NCI-H460 (cell line): ENCODE measurements at places on chromosomes 16 and 17.

- DNase-seq: peak; percentile 18
Measured at GRCh38 chr16:2296661-2297505, 29.0 kb upstream of the RNPS1 start.

GRCh38 chr16:4689091-4689671 is 4.2 kb upstream of the NUDT16L1 start:
- DNase-seq: no peak

GRCh38 chr17:54754560-54754959 is 146.1 kb upstream of the TOM1L1 start:
- no peak for DNase-seq

DNA sequence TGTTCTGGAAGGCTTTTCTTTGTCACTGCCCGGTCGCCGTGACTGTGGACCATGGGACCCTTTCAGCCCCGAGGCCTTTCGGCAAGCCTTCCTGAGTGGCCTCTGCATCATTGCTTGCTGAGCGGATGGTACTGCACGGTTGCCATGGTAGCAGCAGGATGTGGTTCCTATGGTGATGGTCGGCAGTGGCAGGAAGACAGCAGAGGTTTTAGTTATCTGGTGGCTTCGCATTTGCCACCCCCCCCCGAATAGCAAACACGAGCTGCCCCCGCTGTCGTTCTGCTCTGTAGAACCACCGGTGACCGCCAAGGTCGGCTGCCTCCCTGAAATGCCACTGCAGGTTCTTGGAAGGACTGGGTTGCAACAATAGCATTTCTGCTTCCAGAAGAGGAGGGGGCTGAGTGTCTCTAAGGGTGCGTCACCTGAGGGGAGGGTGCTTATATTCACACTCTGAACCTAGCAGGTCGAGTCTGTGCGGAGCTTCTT is 76.6 kb downstream of the CMIP start:
- no peak for DNase-seq

DNA sequence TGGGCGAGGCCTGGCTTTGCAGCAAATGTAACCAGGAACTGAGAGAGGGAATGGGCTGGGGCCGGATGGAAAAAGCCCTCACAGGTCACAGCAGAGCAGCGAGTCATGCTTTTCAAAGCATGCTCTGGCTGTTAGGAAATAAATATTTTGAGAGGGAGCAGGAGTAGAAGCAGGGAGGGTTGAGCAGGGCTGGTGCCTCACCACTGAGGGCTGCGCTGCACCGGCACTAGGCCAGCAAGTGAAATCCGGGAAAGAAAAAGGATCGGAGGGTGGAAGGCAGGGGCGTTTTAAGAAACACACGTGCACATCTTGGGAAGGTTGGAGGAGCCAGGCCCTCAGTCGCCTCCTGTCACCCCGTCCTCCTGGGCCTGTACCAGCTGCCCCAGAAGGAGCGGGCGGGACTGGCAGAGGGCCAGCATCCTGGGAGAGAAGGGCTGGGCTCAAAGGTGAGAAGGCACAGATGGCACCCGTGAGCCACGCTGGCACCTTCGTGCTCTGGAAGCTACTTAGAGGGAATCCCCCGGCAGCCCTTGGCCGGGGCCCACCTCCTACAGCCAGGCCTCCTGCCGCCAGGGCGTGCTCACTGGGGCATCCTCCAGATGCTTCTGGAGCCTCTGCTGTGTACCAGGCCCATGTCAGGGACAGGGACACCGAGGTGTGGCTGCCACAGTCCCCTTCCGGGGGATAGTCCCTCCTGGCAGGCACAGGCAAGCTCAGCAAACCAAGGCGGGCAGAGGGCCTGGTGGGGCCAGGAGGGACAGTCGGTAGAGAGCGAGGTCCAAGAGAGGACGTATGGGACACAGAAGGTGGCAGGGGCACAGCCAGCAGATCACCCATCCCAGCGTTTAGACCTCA is 71.5 kb upstream of the PLCG2 start:
- no peak for DNase-seq

DNA sequence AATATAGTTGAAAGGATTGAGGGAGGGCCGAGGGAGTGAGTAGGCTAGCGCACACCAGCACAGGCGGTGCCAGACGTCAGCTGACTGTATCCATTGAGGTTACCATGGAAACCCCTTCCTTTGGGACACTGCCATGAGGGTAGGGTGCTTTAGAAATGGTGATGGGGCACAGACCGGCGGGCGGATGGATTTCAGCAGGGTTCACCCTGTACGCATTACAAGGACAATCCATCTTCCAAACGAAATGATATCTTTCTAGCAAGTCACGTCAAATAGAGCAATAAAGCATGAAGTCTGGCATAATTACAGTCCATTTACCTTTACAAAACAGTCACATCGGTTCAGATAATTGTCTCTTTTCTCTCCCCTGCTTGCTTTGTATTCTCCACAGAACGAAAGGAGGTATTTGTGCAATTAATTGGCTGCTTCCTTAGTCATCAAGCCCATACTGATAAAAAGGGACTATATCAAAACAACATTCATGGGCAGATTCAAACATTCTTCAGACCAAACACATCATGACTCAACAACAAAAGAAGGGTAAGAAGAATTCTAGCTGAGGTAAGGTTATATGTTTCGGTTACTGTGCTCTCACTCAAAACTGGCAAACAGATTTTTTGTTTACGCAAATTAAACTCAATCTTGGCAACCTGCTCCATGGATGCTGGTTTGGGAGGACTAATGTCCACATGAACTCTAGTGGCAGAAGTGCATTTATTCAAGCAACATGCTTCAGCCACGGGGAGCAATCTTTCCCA is 140.6 kb downstream of the CDK5R1 start:
- no peak for DNase-seq

DNA sequence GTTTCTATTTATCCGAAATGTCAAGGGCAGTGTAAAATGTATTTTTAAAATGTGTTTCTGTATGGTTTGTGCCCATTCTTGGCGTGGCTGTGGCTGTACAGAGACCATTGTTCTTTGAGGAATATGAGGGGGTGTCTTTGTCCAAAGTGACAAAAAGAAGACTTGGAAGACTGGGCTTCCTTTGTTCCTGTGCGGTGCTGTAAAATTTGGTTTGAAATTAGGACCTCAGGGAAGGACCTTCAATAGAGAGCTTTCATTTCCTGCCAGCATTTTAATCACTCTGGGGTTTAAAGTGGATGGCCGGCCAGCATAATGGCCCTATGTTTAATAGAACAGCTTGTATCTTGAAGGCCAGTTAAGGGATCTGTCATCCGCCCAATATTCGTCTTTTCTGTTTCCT is 190.1 kb upstream of the TBX2 start:
- no peak for DNase-seq

DNA sequence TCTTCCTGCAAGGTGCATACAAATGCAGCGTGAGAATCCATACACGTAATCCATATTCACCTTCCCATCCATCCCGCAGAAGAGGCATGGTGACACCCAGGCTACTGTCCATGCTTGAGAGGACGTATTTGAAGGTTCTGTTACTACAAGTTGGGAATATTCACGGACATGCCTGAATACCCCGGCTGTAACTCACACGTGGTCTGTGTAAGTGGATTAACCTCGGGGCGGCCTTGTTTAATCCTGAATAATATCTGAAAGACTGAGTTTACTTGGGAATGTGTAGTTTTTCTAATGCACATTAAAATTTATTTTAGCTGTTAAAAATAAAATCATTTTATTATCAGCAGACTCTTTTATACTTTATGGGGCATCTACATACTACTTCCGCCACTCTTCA is 13.1 kb downstream of the CPSF4L start:
- no peak for DNase-seq

- DNase-seq: no peak
Measured at GRCh38 chr17:63156986-63157385, 191.0 kb downstream of the TANC2 start.

GRCh38 chr16:57131351-57131970 is 39.1 kb downstream of the CPNE2 start:
- no peak for DNase-seq

- DNase-seq: peak; percentile 12
Measured at GRCh38 chr16:89009343-89010209, 32.6 kb upstream of the CBFA2T3 start.

DNA sequence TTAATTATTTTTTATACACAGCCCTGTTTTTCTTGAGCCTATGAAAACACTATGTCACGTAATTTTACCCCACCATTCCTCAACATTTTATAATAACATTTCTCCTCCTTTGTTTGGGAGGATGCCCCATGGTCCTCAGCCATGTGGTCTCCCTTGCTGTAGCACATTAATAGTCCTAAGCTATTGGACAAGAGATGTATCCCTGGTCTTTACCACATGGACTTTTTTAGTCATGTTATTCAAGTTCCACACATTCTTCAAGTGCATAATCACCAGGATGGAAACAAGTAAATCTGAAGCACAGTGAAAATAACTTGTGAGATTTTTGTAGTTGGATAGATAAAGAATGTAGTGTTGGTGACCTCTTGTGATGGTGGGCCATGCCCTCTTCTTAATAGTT is 2.0 kb upstream of the KRTAP2-3 start:
- no peak for DNase-seq

- DNase-seq: no peak
Measured at GRCh38 chr17:62888148-62888547, 77.9 kb upstream of the TANC2 start.

GRCh38 chr16:57929250-57929649 is 41.7 kb downstream of the CNGB1 start:
- no peak for DNase-seq

DNA sequence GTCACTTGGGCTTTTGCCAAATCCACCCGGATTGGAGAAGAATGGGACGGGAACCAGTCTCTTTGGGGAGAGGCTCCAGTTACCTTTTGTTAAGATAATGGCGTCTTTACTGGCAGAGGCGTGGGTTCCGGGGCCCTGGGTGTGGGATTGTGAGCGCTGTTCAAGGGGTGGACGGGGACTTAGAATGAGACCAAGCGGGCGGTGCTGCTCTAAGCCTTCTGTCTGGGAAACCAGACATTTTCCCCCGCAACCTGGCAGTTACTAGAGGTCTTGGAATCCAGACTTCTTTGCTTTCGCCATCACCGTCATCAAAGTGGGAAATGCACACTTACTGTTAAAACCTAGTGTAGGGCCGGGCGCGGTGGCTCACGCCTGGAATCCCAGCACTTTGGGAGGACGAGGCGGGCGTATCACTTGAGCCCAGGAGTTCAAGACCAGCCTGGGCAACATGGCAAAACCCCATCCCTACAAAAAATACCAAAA is 706 bp downstream of the TEN1 start:
- peak; percentile 33 for DNase-seq

DNA sequence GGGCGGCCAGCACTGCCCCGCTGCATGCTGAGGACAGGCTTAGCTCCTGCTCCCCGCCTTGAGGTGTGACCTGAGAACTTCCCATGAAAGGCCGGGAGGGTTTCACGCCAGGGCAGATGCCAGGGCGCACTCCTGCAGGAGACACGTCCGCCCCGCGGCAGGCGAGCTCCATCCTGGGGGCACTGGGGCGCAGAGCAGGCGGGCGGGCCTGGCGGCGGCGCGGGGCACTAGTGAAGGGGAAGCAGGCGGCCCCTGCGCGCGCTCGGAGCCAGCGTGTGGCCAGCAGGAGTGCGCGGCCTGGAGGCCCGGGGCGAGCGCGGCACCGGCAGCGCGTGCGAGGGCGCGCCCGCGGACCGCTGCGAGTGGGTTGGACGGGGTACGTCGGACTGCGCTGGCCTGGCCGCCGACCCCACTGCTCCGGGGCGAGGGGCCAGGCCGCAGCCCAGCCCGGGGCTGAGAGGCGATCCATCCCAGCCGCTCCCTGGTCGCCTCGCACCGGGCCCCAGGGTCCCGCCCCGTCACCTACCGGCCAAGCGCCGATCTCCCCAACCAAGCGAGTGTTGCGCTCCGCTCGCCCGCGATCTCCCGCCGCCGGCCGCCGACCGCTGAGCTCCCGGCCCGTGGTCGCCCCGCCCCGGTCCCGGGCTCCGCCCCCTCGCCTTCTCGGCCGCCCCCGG is at the start of gene MAP3K14:
TSS of gene MAP3K14 (minus strand) at position 587 of the 677 bp plus-strand sequence. CDS start 26,275 bp downstream, outside the sequence.
- peak; percentile 51 for DNase-seq

GRCh38 chr16:1172651-1173050 is 19.7 kb downstream of the CACNA1H start:
- no peak for DNase-seq

GRCh38 chr17:76523084-76524037 is 14.1 kb downstream of the CYGB start:
- DNase-seq: peak; percentile 60

- DNase-seq: no peak
Measured at GRCh38 chr16:27267037-27267677, 1.4 kb downstream of the NSMCE1 start.

DNA sequence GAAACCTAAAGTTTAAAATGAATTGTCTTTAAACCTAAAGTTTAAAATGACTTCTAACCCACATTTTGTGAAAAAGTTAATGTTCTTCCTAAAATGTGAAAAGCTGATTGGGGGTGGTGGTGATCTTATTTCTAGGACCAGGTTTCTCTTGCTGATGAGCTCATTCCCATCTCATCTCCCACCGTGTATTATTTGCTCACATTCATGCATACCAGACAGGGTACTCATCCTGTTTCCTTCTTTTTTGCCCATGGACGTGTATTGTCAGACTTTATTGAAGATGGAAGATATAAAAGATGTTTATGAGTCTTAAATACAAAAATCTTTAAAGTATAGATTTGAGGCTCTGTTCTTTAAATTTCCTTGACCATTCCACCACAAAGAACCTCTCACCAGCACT is 70.1 kb upstream of the MPHOSPH6 start:
- DNase-seq: no peak

GRCh38 chr17:34393401-34393800 is 30.4 kb upstream of the CCL1 start:
- DNase-seq: no peak

DNA sequence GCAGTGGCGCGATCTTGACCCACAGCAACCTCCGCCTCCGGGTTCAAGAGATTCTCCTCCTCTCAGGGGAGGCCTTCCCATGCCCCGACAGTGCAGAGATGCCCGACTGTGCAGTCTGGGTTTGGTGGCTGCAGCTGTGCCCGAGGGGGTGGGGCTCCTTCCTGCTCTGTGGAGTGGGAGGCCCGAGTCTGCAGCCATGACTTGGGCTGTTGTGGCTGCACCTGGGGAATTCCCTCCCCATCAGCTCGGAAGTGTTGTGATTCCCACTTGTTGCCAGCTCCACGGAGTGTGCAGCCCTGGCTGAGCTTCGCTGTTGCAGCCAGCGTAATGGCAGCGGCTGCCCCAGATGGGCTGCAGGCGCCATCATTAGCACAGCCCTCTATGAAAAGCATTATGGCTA is 66.4 kb upstream of the SMIM36 start:
- DNase-seq: no peak

GRCh38 chr16:57611181-57611580 is 17.2 kb upstream of the ADGRG1 start:
- no peak for DNase-seq

DNA sequence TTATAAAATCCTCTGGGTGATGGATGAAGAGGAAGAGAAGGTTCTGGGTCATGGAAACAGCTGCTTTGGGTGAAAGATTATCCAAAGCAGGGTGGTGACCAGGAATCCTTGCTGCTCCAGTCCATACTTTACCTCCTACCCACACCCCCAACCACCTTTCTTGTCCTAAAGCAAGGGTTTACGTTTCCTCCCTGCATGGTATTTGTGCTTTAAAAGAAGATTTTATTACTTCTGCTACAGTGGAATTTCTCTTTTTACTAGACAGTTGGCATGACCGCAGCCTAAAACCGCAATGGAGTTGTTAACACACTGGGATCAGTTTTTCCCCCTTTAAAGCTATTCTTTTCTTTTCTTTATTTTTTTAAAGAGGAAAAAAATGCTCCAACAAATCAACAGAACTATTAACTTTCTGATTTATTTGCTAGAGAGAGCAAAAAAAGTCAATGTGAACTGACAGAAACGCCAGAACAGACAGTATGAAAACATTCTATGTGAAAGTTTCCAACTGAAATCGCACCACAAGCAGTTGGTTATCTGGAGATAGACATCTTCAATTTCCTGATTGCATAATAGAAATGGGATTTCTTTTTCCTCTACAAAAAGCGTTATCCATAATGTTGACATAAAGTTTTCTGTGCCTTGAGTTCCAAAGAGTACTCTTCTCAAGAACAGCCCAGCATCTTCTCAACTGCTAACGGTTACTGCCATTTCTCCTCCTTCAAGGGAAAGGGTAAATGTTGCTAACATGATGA is 236.0 kb downstream of the IRX3 start:
- DNase-seq: no peak
